ENCODE measurements at places on chromosomes 1 and 21.

- no peak for DNase-seq
Measured at GRCh38 chr1:179911812-179912211, 29.7 kb downstream of the TOR1AIP1 start.

DNA sequence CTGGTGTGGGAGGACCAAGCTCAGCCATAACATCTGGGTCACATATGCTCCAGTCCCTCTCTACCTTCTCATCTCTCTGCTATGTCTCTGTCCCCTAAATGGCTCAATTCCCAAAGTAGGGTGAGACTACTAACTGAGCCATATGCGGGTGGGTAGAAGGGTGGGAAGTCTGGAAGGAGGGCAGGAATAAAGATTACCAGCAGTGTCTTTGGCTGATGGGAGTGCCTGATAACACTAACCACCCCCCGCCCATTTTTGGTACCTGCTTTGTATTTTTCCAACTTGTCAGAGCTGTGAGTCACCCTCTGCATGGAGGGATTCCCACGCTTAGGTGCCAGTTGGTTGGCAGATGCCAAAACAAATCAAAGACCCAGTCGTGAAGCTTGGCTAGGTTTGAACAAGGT is 14.9 kb upstream of the SSBP3 start:
- DNase-seq: no peak

- DNase-seq: no peak
Measured at GRCh38 chr1:2783435-2784397, 17.8 kb downstream of the TTC34 start.

- DNase-seq: no peak
Measured at GRCh38 chr1:8351693-8352470, 34.0 kb downstream of the SLC45A1 start.

DNA sequence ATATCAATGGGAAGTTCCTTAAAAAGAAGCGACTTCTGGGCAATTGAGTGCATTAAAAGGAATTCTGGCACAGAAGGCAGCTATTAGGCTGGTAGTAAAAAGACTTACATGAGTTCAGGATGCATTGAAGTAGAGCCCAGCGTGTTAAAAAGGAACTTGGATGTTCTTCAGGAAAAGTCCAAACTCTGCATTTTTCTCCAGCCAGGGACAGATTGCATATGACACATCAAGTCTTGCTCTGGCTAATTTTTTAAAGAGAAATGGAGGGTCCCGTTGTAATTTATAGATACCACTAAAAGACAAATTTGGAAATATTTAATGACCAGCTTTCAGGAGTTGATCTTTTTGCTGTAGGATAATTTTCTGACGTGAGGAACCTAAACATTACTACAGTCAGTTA is 1.2 kb downstream of the TPRG1L start:
- DNase-seq: no peak

GRCh38 chr1:91120421-91120820 is 98.6 kb upstream of the ZNF644 start:
- no peak for DNase-seq

- DNase-seq: no peak
Measured at GRCh38 chr1:206716870-206717673, 32.4 kb downstream of the MAPKAPK2 start.

- DNase-seq: no peak
Measured at GRCh38 chr1:164838786-164839185, 279.8 kb downstream of the PBX1 start.

DNA sequence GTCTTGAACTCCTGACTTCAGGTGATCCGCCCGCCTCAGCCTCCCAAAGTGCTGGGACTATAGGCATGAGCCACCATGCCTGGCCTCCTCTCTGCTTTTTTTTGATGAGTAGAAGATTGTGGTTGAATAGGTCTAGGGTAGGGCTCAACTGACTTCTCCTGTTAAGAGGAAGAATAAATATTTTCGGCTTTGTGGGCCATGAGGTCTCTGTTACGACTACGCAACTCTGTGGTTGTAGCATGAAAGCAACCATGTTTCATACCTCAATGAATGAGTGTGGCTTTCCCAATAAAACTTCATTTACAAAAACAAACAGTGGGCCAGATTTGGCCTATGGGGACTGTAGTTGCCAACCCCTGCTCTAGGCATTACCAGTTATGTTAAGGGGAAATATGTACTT is 67.8 kb downstream of the NID1 start:
- DNase-seq: no peak

DNA sequence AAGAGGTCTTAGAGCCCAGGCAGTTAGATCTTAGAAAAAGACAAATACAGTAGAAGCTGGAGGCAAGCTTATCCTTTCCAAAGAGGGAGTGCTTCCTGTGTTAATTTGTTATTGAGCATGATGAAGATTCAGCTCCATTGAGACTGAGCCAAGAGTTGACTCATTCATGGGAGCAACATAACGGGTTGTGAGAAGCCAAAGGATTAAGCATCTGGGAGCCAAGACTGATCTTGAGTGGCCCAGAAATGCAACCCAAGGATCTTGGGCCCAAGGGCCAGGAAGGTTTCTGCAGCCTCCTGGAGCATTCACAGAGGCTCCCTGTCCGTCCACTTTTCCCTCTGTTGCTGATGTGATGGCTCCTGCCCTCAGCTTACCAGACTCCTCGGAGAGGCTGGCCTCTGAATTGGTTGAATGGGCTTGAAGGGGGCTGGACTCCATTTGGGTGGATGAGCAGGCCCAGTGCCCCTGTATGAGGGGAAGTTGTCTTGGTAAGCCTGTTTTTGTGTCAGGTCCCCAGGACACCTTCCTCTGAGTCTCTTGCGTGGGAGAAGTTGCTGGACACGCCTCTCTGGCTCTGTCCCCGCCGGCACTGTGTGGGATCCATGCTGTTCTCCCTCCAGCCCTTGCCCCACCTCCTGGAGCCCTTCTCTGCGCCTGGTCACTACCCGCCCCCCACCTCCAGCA is 42.4 kb downstream of the PDE9A start:
- DNase-seq: no peak

- DNase-seq: no peak
Measured at GRCh38 chr1:41882068-41882477, 36.6 kb downstream of the HIVEP3 start.

- no peak for DNase-seq
Measured at GRCh38 chr21:24150753-24151152, 1456.5 kb downstream of the MRPL39 start.

DNA sequence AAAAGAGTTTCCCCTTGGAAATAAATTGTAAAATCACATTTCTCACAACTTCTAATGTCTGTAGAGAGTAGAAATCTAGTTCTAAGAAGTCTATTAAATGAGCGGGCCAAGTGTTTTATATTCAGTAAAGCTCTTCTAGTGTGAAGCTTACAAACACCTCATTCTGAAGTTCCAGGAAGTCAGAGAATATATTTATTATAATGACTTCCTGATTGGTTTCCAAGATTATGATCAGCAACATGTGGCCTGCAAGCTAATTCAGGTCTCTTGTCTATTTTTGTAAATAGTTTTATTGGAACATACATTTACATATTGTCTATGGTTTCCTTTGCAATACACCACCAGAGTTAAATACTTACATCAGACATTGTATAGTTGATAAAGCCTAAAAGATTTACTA is 603.9 kb downstream of the AMY1C start:
- no peak for DNase-seq

DNA sequence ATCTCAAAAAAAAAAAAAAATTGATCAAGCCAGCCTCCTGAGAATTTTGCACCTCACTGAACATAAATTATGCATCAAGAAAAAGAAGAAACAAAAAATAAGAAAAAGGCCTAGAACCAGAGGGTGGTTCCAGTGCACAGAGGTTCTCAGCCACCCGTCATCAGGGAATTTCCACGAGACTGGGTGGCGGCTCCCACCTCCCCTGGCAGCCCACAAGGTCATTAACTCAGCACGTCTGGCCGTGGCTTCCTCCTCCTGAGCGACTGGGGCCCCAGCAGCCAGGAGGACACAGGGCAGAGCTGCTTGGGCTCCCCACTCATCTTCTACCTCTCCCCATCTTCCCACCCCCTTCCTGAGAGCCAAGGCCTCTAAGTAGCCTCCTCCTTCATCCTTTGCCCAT is 15.7 kb upstream of the TMEM51 start:
- no peak for DNase-seq

GRCh38 chr21:43207868-43208267 is 39.1 kb downstream of the CRYAA start:
- DNase-seq: no peak

DNA sequence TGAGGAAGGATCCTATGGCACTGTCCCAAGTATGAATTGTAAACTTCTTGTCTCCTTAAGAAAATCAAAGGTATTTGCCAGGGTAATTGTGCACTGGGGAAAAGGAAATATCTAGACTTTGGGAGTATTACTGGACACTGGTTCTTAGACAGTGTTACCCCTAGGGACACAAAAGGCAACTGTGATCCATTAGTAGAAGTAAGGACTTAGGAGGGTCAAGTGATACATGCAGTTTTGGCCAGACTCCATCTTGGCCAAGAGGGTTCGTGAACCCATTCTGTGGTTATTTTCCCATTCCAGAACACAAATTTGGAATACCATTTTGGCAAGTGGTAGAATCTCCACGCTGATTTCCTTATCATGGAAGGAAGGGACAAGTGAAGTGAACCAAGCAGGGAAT is 98.1 kb downstream of the TM2D1 start:
- no peak for DNase-seq

DNA sequence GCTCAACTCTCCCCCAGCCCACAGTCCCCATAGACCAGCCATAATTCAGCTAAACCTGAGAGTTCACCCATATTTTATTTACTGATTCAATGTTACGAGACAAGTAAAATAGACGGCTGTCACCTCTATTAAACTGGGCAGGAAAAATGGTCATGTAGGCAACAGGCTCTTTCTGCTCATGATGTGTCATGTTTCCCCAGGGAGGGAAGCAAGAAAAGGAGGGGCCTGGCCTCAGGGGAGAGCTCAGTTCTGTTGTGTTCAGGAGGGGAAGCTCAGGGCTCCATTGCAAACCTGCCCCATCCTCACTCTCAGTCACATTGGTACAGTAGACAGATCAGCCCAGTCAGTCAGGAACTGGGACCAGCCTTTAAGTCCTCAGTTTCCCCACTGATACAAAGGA is 12.8 kb downstream of the GRIK3 start:
- no peak for DNase-seq

DNA sequence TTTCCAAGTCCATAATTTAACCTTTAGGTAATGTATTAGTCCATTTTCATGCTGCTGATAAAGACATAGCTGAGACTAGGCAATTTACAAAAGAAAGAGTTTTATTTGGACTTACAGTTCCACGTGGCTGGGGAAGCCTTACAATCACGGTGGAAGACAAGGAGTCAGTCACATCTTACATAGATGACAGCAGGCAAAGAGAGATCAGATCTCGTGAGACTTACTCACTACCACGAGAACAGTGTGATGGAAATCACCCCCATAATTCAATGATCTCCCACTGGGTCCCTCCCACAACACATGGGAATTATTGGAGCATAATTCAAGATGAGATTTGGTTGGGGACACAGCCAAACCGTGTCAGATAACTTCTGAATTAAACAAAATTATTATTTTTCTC is 44.0 kb downstream of the CNIH3 start:
- DNase-seq: no peak

GRCh38 chr21:33932731-33933130 is 17.1 kb upstream of the ATP5PO start:
- DNase-seq: no peak

- DNase-seq: no peak
Measured at GRCh38 chr1:21909286-21909759, 27.8 kb downstream of the HSPG2 start.

GRCh38 chr1:14612256-14612655 is 13.8 kb downstream of the KAZN start:
- DNase-seq: no peak

DNA sequence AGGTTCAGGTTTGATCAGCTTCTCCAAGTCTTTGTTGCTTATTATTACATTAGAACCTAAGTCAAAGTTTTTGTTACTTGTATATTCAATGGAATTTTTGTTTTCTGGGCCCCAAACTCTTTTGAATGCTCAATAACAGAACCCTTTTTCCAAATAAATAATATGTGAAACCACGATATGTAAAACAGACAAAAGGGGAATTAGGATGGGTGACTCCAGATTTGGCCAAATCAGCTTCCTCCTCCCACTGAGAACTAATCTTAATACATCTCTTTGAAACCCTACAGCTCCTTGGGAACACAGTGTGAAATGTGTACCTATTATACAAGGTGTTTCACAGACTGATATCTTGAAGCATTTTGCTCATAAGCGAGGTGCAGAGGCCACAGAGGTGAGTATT is 67.0 kb upstream of the TNFSF18 start:
- DNase-seq: no peak

GRCh38 chr1:231357187-231357772 is 19.2 kb downstream of the SPRTN start:
- no peak for DNase-seq

DNA sequence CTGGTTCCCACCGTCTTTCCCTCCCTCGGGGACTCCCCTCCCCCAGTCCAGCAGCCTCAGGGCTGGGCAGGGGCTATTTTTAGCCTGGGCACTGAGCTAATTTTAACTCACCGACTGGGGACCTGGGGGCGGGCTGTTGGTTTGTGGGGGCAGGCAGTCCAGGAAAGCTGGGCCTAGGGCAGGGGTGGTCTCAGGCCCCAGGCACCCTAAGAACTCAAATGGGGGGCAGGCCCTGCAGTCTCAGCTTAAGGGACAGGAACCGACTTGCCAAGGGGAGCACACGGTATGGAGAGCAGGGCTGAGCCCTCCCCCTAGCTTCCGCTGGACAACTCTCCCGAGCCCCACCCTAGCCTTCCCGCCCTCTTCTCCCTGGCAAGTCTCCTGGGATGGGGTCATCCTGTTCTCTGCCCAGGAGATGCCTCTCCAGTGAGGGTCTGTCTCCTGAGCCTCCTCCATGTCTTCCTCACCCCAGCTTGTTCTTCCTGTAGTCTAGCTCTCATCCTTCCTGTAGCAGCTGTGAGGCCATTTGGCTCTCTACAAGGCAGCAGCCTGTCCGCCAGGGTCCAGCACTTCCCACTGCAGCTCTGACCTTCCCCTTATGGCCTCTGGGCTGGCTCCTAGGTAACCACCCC is 10.1 kb downstream of the MEF2D start:
- no peak for DNase-seq

DNA sequence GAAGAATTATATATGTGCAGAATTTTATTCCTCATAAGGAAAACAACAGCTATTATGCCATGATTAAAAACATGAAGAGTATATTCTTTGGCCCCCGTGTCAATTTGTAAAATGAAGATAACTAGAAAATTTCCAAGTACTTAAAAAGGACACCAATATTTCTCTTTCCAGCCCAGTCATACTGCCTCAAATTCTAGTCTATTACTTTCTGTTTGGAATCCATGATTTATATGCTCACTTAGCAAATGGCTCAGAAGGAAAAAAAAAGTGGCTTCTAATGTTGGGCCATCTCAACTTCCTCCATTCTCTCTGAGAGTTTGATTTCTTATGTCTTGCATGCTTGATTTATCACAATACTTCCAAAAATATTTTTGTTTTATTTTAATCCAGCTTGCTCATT is 1431.1 kb downstream of the AMY1C start:
- no peak for DNase-seq

GRCh38 chr1:206455289-206455665 is 15.0 kb upstream of the IKBKE start:
- DNase-seq: no peak

GRCh38 chr1:172959571-172959970 is 91.2 kb downstream of the TNFSF18 start:
- no peak for DNase-seq

Measured in activated T-cell treated with anti-CD3 and anti-CD28 coated beads for 4 hours (primary cell).